Suppressor macrophage treated with lipopolysaccharide for 1 hour (primary cell): ENCODE measurements at places on chromosomes 13 and 19.

DNA sequence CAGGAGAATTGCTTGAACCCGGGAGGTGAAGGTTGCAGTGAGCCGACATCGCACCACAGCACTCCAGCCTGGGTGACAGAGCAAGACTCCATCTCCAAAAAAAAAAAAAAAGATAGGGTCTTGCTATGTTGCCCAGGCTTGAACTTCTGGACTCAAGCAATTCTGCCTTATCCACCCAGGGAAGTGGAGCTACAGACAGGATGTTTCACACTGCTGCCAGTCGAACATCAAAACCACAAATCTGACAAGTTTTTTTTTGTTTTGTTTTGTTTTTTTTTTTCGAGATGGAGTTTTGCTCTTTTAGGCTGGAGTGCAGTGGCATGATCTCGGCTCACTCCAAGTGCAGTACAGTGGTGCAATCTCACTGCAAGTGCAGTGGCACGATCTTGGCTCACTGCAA is 10.8 kb downstream of the XPO4 start:
- DNase-seq: no peak

DNA sequence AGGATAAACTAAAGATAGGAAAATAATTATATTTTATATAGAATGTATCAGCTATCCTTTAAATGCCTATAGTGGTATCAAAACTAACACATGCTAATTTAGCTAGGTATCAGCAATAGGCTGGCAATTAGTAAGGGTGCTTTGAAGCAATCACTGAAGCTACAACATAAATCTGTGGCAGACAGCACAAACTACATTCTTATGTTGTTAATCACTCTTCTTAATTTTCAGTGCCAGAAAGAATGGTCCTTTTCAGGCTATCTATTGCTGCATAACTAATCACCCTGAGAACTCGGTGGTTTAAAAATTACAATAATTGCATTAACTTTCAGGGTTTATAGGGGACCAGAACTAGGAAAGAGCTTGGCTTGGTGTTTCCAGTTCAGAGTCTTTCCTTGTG is 963.1 kb downstream of the EFNB2 start:
- no peak for DNase-seq

DNA sequence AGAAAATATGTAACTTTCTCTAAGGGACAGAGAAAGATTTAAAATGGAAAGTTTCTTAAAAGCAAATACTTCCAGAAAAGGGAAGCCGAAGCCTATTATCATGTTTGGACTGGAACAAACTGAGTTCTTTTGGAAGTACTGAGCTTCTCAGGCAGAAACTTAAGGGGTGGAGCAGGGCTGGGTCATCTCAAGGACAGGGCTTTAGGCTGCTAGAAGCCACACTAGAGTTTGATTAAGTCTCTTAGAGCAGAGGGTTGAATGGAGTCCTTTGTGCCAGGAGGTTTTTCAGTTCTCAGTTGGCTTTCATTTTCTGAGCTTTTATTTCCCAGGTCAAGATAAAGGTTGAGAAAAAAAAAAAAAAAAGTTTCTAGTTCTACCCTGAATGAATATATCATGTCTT is 432.7 kb downstream of the SLITRK5 start:
- no peak for DNase-seq

- DNase-seq: peak; percentile 71
Measured at GRCh38 chr13:76992548-76993001, 694 bp downstream of the CLN5 start.

- DNase-seq: no peak
Measured at GRCh38 chr13:93227280-93227877, 772 bp downstream of the GPC6 start.

DNA sequence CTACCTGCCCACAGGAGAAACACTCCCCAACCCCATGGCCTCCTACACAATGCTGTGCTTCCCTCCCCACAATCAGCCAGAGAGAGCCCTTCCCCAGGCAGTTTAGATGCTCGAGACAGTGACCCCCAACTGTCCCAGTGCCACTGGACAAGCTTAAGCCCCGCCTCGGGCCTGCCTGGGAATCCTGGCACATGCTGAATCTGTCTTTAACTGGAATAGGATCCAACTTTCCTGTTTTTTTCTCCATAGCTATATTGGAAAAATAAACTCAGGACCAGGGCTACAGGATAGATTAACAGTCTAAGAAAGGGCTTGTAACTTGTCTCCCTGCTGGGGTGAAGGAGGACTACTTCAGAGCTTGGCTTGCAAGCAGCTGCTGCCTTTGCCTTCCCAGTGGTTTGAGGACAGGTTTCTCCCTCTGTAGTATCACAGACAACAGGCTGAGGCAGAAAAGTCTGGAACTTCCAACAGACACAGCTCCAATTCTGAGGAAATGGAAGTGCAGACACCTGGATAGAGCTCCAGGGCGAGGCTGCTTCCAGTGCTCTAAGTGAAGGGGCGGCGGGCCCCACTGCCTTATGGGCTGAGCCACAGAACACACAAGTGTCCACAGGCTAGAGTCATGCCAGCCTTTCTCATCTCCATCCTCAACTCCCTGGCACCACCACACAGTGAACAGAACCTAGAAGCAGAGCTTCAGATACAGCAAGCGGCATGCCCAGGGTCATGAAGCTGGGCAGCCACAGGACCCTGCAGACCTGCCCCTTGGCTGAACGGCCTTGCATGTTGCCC is 228.3 kb downstream of the TUBA3C start:
- no peak for DNase-seq

DNA sequence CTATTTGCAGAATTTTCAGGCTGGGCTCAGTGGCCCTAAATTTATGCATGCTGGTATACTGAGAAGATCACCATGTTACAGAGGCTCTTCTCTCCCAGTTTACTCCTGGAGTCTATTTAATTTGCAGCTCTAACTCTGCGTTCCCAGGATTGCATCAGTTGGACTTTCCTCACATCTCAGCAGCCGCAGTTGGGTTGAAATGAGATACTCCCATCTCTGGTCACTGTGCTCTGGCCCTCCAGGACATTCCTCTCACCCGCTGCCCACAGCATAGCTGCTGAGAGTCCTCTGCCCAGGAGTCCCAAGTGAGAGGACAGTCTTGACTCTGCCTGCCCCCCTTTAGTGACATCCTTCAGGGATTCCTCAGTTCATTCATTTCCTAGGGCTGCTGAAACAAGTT is 150.9 kb downstream of the LACC1 start:
- DNase-seq: no peak

GRCh38 chr19:54481326-54481930 is 8.3 kb upstream of the CDC42EP5 start:
- DNase-seq: peak; percentile 68

- DNase-seq: no peak
Measured at GRCh38 chr13:98927951-98928927, 49.6 kb downstream of the DOCK9 start.

- DNase-seq: no peak
Measured at GRCh38 chr13:74203576-74203975, 69.4 kb upstream of the KLF12 start.

DNA sequence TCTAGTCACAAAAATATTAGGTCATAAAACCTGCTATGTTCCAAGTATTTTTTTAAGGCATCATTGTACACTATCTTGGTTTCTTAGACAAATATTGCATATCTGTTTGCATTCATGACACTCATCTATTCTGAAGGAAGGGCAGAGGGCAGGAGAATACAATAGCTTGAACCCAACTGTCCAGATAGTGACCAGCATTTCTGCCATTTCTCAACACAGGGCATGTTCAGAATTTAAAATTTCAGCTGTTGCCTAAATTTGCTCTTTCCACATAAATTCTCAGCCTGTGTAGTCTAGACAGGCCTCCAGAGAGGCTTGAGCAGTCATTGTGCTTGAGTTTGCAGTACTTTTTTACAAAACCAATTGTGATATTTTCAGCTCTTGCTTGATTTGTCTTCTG is 119.5 kb downstream of the ZAR1L start:
- no peak for DNase-seq

- DNase-seq: no peak
Measured at GRCh38 chr13:40640845-40641458, 25.5 kb downstream of the FOXO1 start.

GRCh38 chr13:104967836-104968630 is 1567.4 kb downstream of the EFNB2 start:
- no peak for DNase-seq

GRCh38 chr13:38821770-38822551 is 135.1 kb downstream of the FREM2 start:
- no peak for DNase-seq

DNA sequence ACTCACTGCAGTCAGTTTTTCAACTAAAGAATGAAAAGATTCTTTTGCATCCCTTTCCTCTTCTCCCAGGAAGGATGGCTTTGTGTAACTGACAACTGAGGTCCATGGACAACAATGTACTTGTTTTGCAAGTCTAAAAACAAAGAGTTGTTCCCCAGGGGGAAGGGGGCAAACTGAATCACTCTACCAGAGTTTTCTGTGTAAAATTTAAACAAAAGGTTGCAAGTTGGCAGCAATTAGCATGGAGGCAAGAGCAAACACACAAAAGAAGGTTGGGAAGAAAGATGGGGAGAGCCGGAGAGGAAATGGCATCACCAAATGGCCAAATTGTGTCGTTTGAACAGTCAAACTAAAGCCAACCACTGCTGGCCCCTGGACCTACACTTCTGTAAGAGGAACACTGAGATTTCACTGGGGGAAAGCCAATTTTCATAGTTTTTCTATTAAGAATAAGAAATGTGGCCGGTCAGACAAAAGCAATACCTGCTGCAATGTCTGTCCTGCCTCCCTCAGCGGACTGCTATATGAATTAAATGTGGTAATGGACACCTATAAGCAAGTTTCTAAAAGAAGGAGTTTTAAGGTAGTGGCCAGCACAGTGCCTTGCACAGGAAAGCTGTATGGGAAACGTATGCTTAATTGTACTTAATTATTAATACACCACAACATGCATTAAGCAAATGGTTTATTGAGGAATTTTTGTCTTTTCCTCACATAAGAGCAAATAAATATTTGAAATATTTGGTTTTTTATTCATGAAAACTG is 16.1 kb upstream of the SACS start:
- no peak for DNase-seq

DNA sequence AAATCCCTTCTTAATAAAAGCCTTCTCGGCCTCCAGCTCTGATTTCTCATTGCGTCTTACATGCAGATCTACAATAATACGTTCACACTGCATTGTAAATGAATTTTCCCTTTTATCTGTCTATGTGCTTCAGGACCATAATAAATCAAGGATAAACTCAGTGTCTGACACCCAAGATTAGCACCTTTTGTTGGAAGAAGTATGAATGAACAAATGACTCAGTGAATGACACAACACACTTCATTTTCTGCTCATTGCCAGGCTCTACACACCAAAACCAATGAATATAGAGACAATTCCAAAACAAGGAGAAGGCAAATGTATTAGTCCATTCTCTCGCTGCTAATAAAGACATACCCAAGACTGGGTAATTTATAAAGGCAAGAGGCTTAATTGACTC is 1224.4 kb downstream of the EFNB2 start:
- no peak for DNase-seq

DNA sequence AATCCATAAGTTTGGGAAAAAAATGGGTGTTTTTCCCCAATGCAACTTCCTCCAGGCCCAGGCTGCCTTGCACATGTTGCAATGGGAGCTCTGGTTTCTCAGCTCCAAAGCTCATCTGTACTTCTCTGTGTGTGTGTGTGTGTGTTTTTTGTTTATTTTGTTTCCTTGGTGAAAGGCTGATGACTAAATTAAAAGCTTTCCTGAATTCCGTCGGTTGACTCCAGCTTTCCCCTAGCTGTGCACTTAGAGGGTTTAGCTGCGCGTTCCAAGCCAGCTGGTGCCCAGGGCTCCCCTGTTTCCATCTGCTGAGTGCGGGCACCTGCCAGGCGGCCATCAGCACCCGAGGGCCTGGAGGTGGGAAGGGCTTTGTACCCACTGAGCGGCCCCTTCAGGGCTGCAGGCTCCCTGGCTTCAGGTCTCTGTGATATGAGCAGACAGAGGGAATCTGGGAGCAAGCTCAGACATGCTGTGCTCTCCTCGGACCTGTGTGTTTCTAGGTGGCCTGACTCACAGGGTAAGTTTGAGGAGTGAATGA is 129.1 kb upstream of the SOX1 start:
- no peak for DNase-seq

GRCh38 chr13:21849323-21849722 is 178.4 kb downstream of the FGF9 start:
- peak; percentile 44 for DNase-seq

- DNase-seq: no peak
Measured at GRCh38 chr13:112734696-112735547, 45.1 kb downstream of the ATP11A start.

- no peak for DNase-seq
Measured at GRCh38 chr19:54312011-54312410, 955 bp downstream of the LILRA5 start.
